ENCODE measurements at places on chromosomes 13 and 19. TPM values are rescaled to one million over a fixed set of nuclear protein-coding genes. Genes with fewer than 3 reads are reported as not detected.

The SLC25A41 gene
- total RNA-seq = 0.10 TPM

The ZIK1 gene
- total RNA-seq = 8.3 TPM

The PTBP1 gene
- total RNA-seq = 67.7 TPM

The CGB1 gene
- total RNA-seq = not detected

The IGFL3 gene
- not detected for total RNA-seq

The ZNF567 gene
- 9.4 TPM for total RNA-seq
